Esophagus muscularis mucosa (tissue), 4 donors: ENCODE measurements at places on chromosomes 2 and 18. TPM values are rescaled to one million over a fixed set of nuclear protein-coding genes. Genes with fewer than 3 reads are reported as not detected.

ATP6V1B1 gene
- not detected for total RNA-seq

- DNase-seq, result no peak
Observed at GRCh38 chr2:46574457-46575355, 95.3 kb downstream of the TMEM247 start.

PAX3 gene
- not detected for total RNA-seq

DNA sequence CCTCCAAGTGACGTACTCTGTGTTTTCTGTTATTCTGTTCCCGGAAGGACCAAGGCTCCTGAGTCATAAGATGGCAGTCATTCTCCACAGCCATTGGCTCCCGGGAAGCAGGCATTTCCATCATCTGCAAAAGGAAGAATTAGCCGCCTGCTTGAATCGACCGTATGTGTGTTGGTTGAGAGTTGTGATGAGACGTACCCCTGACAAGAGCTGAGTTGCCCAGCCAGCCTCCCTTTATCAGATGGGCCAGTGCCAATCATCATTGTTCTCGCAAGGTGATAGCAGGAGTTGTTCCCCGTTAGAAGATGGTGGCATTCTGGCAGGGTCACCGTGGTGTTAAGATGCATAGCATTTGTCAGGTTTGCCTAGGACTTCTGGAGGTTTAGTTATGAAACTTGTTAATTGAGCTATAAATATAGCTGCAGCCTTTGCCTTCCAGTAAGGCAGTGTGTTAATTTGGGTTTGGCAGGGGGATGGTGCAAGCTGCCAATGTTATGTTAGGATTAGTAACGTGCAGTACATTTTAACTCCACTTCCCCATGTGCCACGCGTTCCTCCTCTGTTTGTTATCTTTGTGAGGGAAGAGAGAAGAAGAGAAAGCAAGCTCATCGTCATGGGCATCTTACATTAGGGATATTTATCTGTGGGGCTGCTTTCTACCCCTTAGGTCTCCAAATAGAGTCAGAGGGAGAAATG lies 652.7 kb upstream of the FANCL start:
- DNase-seq, result no peak

SP5 gene
- total RNA-seq, result not detected

DNA sequence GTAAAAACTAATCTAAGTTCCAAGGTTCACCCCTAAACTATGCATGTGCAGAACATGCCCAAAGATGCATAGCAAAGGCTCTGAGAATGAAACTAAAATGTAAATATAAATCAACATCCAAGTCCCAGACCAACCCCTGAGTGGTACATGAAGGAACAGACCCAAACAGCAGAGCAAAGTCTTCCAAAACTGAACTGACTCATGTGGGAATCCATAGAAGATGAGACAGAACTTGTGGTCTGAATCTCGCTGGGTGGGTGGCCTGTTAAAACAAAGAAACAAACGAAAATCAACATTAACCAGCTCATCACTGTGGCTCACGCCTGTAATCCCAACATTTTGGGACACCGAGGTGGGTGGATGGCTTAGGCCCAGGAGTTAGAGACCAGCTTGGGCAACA lies 29.5 kb upstream of the ATRAID start:
- DNase-seq, result no peak

DNA sequence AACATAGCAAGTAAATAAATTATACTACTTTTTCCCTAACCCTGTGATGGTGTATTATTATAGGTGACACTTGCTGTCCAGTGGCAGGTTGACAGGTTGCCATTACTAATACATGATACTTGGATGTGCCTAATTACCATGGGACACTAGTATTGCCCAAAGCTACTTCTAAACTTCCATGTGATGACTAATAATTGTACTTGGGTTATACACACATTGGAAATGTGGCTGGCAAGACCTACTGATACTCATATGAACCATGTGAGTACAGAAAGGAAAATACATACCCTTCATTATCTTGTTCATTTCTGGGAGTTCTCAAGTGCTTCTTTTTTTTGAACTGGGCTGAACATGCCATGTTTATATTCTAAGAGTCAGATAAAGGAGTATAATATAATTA lies 156.4 kb downstream of the IKZF2 start:
- DNase-seq, result no peak

DNA sequence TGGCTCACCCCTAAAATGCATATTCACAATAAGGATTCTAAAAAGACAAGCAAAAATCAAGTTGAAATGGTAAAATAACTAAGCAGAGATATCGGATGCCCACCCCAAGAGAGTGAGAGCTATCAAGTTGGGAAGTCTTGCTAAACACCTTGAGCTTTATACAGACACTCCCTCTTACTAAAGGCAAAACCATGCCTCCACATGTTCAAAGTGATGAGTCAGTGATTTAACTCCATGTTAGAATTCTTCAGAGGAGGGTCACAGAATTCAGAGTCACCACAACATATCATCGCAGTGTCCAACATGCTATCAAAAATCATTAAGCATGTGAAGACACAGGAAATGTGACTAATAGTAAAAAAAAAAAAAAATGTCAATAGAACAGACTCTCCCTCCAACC lies 20.6 kb upstream of the ST8SIA3 start:
- DNase-seq, result peak; percentile 53

DNA sequence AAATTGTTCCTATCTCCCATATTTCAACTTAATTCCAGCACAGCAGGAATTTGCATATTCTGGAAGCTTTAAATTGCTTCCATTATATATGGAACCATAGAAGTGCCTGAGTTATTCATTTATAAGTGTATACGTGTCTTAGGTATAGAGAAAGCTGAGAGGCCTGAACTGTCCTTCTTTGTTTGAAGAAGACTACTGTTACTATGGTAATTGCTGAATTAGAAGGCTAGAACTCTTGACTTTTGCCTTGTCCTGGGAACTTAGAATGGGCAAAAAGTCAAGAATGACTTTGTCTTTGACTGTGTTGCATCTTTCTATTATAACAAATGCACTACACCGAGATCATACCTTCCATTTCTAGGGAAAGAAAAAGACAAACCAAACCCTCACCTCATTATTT lies 15.7 kb downstream of the CAMKMT start:
- DNase-seq, result no peak

RPS27A gene
- total RNA-seq, result 597 TPM

GRCh38 chr2:197285361-197285760 lies 25.2 kb downstream of the ANKRD44 start:
- no peak for DNase-seq

TMEM169 gene
- under 0.01 TPM for total RNA-seq

DNA sequence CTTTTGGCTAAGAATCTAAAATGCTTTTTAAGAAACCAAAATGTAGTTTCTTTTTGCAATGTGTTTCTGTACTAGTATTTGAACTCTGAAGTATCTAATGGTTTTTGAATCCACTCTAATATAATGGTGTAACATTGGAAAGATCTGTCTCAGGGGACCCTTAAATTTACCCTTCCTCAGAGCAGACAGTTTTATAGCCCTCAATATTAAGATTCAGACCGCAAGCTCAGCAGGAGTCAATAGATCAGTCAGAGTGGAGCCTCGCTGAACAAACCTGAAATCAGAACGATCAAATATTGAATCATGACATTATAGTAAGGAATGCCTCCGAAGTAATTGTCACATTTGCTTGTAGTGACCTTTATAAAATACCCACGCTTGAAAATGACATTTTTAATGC lies 18.3 kb downstream of the SGPP2 start:
- DNase-seq, result no peak

CTIF gene
- 63.1 TPM for total RNA-seq

GRCh38 chr2:122867941-122868340 lies 1112.5 kb downstream of the TSN start:
- no peak for DNase-seq

DNA sequence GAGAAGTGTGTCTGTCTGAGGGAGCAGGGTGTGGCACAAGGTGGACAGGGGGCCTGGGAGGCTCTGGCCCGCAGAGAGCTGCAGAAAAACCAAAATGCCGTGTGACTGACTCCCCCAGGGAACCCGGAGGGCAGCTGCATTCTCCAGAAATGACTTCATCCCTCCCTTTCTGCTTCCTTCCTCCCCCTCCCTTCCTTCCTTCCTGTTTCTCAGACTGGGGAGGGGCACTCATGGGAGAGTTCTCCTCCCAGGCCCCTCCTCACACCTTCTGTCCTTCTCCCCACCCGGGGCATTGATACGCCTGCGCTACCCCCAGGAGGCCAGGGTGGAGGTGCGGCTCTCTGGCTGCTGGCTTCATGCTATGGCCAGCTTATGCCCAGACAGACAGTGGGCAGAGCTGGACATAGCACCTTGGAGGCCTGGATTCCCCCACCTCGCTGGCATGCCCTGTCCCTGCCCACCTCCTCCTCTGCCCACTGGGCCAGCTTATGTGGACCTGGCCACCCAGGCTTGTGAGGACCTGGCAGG lies 8.2 kb upstream of the GPR17 start:
- no peak for DNase-seq

- DNase-seq, result no peak
Observed at GRCh38 chr2:162365392-162365791, 21.5 kb downstream of the GCA start.

GRCh38 chr18:5064841-5065370 lies 132.2 kb downstream of the AKAIN1 start:
- DNase-seq, result no peak

DNA sequence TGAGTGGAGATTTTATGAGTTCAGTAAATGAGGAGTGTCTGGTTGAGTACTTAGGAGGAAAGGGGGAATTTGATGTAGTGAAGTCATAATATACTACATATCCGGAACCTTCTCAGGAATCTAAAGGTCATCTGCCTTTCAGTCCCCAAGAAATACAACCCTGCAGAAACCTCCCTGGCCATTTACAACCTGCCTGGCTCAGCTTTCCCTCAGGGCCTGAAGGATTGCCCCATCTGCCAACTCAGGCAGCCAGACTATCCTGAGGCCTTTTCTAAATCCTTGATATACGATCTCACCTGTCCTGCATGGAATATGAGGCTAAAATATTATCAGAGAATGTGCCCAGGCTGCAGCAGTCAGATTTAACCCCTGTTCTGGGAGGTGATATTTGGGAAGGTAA lies 165.4 kb upstream of the SPOPL start:
- DNase-seq, result no peak
